ENCODE measurements at places on chromosomes 2 and 18.

DNA sequence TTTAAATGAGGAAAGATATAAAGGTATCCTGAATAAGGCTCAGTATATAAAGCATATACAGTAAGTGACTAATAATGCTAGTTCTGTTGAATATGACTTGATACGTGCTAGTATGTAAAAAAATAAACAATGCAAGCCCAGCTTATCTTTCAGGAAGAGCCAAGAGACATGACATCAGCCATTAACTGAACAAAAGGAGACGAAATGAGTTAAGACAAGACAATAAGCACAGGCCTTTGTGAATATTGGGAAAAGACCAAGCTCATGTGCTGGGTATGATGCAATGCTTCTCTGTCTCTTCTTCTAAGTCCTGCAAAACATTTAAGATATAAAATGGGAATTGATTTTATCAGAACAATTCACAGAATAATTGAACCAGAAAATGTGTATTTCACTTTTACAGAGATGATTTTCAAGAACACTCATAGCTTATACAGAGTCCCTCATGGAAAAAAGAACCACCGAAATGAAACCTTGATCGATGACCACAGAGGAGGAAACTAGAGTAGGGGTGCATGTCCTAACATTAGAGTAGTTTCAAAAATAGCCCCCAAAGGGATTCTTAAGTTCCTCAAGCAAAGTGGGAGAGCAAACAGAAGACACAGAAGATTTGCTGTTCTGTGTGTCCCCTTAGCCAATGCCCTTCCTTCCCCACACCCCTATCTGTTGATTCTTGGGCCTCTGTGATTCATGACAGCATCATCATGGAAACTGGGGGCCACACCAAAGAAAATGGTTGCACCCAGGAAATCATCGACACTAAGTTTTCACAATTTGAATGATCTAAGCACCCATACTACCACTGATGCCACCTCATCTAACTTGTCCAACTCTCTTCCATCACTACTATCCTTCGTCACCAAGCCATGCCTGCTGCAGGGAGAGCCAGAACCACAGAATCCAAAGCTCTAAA is 68.0 kb upstream of the CRIM1 start:
- DNase-seq: no peak
- H3K27ac ChIP-seq: no peak overlapping the region
- H3K4me1 ChIP-seq: no peaks in the 10 kb centered on the region
- H3K36me3 ChIP-seq: no peaks in the 10 kb centered on the region

DNA sequence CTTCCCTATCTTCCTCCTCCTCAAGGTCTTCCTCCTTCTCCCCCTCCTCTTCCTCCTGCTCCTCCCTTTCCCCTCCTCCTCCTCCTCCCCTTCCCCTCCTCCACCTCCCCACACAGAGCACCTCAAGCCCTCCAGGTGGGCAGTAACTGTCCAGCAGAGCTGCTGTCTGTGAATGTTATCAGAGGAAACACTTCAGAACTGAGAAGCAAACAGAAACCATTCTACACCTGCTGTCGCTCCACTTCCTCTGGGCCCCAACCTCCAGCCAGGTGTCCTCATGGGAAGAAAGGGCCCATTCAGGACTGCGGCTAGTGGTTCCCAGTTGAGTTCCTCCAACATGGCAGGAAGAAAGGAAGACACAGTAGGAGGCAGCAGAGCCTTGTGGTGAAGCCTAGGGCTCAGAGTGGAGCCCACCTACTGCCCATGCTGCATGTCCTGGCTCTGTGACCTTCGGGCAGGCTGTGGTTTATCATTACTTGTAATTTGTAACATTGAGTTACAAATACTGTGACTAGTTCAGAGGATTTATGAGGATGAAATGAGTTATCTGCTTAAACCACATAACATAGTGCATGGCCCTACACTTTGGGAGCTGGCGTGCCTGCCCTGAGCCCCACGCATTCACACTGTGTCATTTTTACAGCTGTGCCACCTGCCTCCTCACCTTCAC is 165.9 kb upstream of the ID2 start:
- no peak overlapping the region for H3K27ac ChIP-seq
- H3K4me1 ChIP-seq: no peaks in the 10 kb centered on the region
- no peak overlapping the region for H3K4me3 ChIP-seq
- no peak for DNase-seq

- H3K36me3 ChIP-seq: no peaks in the 10 kb centered on the region
- H3K27ac ChIP-seq: no peak overlapping the region
- H3K4me3 ChIP-seq: no peak overlapping the region
- H3K4me1 ChIP-seq: no peaks in the 10 kb centered on the region
- DNase-seq: no peak
- no peaks in the 10 kb centered on the region for H3K27me3 ChIP-seq
These were observed 106.4 kb upstream of the DAPL1 start for GRCh38 chr2:158688721-158689120.

DNA sequence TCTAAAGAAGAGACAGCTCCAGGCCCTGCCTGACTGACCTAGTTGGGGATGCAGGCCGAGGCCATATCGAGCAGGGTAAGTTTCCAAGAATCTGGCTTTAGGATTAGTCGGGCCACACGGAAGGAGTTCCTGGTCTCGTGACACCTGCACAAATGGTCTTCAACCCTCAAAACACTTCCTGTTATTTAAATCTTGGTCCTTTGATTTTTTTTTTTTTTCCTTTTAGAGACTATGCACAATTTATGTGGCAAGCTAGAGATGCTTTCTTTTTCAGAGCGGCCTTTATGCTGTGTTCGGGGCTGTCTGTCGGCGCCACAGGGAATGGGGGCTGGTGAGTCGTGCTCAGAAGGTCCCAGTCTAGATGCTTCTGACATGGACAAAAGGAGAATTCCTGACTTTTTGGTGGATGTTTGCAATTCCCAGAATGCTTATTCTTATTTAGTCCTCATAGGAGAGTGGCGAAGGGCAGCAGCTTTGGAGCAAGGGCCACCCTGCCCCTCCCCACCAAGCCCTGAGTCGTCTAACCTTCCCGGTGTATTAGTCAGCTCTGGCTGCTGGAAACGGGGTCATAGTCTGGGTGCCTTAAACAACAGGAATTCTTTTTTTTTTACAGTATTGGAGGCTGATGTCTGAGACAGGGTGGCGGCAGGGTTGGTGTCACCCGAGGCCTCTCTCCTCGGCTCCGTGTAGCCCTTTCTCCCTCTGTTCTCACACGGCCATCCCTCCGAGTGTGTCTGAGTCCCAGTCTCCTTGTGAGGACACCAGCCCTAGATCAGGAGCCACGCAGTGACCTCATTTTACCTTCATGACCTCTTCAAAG is 27.4 kb downstream of the HPCAL1 start:
- H3K36me3 ChIP-seq: no peaks in the 10 kb centered on the region
- DNase-seq: no peak
- H3K4me3 ChIP-seq: no peak overlapping the region
- H3K27me3 ChIP-seq: no peaks in the 10 kb centered on the region

- no peak for DNase-seq
- no peak overlapping the region for H3K4me3 ChIP-seq
- H3K4me1 ChIP-seq: peaks cover 13% of the 10 kb centered on the region
- no peak overlapping the region for H3K27ac ChIP-seq
- H3K36me3 ChIP-seq: no peaks in the 10 kb centered on the region
These were observed 11.1 kb downstream of the ONECUT2 start for GRCh38 chr18:57446322-57446721.

Data from pancreas (tissue), 10 donors.